ENCODE measurements at places on chromosomes 3 and 15. TPM values are rescaled to one million over a fixed set of nuclear protein-coding genes. Genes with fewer than 3 reads are reported as not detected.
A peak's percentile ranks its signal among the peaks of the same experiment; 100 is the strongest.

SERF2 gene
- total RNA-seq = 653 TPM

DNA sequence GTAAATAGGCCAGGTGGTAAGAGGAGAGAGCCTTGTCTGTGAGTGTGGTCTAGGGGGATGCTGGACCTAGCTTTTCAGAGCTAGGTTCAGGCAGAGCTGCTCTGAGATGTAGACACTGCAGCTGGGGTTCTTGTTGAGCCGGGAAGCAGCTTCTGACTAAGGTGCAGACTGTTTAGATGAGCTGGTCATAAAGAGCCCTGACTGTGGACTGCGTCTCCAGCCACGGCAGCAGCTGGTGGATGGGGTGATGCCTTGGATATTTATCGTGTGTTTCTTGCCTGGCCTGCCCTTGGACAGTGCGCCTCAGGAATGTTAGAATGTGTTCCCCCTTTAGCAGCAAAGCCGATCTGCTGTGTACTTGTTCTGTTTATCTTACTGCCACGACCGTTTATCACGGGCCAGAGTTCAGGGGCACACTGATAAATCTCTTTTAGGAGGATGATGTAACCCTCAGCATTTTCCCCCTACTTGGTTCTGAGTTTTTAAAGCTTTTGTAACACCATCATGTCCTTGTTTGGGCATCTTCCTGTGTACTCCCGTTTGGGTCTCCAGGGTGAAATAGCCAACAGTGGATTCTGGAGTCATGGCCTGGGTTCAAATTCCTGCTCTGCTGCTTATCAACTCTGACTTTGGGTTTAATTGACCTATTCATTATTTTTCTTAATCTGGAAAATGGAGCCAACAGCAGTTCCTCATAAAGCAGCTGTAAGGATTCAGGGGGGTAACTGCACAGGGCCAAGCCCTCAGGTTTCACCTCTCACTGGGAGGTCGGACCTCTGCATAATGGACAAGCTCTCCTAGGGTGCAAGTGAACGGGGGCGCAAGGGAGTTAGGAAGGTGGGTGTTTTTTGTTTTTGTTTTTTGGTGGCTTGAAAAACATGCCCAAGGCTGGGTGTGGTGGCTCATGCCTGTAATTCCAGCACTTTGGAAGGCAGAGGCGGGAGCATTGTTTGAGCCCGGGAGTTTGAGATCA lies 51.4 kb downstream of the FLNB start:
- DNase-seq = no peak

UTS2B gene
- total RNA-seq = not detected

- no peak for DNase-seq
Measured at GRCh38 chr3:177833332-177833731, 636.0 kb upstream of the TBL1XR1 start.

RASGRP1 gene
- 4.8 TPM for total RNA-seq

- DNase-seq = no peak
Measured at GRCh38 chr15:65824031-65824743, 32.1 kb upstream of the DENND4A start.

DNA sequence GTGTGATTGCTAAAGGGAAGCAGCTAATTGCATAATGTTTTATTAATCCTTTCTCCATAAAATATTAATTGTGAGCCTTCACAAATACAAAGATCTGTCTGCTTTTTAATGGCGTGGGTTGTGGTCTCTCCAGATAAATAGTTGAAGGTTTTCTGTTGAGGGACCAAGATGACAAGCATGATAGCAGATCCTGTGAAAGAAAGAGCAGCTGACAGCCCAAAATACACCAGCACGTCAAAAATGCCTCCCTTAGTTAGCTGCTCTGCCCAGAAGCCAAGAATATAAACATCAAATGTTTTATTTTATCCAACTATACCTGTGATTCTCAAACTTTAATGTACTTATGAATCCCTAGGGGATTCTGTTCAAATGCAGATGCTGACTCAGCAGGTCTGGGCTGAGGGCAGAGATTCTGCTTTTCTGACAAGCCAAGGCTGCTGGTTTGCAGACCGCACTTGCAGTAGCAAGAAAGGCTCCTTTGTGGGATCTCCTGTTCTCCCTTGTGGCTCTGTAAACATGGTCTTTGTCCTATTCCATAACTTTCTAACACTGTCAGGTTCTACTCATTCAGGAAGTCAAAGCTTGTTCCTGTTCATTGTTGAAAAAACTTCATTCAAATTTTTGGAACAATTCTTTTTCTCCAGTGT lies 119.1 kb upstream of the SLC25A36 start:
- no peak for DNase-seq

DNA sequence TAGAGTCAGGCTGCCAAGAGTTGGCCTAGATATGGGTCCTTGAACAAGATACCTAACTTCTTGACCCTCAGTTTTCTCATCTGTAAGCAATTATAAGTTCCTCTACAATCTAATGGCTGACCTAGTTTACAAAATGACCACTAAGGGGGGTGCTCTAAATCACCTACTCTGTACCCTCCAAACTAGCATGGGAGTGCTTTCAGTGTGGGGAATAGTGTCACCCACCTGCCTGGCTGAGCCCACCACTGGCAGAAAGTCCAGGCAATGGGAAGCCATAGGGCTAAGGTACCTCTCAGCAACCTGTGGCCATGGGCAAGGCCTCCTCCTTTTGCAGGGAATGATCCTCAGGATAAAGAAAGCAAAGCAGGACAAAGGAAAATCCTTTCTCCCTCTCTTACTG lies 58.9 kb downstream of the COL6A5 start:
- no peak for DNase-seq

GRCh38 chr15:100170291-100171210 lies 171.2 kb downstream of the ADAMTS17 start:
- no peak for DNase-seq

- peak; percentile 24 for DNase-seq
Measured at GRCh38 chr15:72933976-72934375, 118.3 kb upstream of the NEO1 start.

GRCh38 chr3:6165951-6166350 lies 695.0 kb upstream of the GRM7 start:
- no peak for DNase-seq

- no peak for DNase-seq
Measured at GRCh38 chr3:61685755-61686154, 124.4 kb downstream of the PTPRG start.

- DNase-seq = no peak
Measured at GRCh38 chr15:67613211-67613610, 70.7 kb downstream of the MAP2K5 start.

DNA sequence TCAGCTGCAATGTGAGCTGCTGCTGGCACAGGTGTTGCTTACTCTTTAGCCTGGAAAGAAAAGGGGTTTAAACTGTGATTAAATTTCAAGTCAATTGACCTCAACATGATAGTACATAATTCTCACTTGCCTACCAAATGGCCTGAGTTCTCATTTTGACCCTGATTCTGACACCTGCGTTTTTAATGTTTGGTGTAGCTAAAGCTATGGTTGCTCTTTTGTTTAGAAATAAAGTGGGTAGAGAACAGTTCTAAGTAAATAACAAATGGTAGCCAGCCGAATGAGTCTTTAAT lies 100.8 kb upstream of the SOX2 start:
- DNase-seq = no peak

All from breast epithelium (tissue), 4 donors.